Nephron progenitor cell (in vitro differentiated cells): ENCODE measurements at places on chromosomes 1 and 21.

GRCh38 chr1:65393347-65393746, 27.1 kb upstream of the LEPR start:
- DNase-seq = no peak

- DNase-seq = no peak
Measured at GRCh38 chr1:9039761-9040658, 13.8 kb upstream of the SLC2A7 start.

- DNase-seq = no peak
Measured at GRCh38 chr1:10160173-10160572, 50.2 kb upstream of the KIF1B start.

- DNase-seq = no peak
Measured at GRCh38 chr1:214952648-214953047, 129.9 kb upstream of the KCNK2 start.

- DNase-seq = no peak
Measured at GRCh38 chr1:109625176-109625575, 5.5 kb downstream of the AMPD2 start.

DNA sequence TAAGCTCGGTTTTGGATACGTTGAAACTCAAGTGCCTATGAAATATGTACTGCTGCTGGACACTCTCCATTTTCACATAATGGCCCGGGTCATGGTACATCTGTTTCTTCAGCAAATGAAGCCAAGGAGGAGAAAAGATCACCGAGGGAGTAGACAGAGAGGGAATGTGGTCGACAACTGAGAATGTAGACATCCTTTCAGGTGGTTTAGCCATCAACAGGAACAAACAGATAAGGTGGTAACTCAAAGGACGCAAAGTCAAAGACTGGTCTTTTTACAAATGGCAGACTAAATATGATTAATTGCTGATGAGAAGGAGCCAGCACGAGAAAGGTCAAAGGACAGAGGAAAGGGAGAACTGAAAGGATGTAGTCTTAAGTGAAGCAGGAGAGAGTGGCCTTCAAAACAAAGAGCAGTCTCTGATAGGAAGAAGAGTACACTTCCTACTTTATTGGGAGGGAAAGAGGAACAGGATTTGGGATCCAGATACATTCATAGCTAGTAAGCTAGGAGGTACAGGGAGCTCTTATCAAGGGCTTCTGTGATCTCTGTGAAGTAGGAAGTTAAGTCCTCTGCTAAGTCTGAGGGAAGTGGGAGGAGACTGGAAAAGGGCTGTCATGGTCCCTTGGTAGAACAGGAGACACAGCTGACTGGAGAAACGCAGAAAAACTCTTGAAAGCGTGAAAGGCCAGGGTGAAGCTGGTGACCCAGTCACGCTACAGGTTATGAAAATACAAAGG, 28.3 kb downstream of the NUP133 start:
- no peak for DNase-seq

DNA sequence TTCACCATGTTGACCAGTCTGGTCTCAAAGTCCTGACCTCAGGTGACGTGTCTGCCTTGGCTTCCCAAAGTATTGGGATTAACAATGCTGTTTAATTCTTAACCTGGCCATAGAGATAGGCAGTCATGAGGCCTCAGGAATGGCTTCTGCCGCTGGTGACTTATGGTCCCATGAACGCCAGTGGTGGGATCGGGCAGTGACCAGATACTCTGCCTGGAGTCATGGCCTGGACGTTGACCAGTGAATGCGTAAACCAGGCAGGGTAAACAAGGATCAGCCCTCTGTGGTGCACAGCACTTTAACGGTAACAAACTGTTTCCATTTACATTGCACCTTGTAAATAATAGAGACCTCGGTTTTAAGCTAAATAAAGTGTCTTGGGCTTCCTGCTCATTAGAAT, 23.0 kb downstream of the MTARC1 start:
- DNase-seq = no peak

DNA sequence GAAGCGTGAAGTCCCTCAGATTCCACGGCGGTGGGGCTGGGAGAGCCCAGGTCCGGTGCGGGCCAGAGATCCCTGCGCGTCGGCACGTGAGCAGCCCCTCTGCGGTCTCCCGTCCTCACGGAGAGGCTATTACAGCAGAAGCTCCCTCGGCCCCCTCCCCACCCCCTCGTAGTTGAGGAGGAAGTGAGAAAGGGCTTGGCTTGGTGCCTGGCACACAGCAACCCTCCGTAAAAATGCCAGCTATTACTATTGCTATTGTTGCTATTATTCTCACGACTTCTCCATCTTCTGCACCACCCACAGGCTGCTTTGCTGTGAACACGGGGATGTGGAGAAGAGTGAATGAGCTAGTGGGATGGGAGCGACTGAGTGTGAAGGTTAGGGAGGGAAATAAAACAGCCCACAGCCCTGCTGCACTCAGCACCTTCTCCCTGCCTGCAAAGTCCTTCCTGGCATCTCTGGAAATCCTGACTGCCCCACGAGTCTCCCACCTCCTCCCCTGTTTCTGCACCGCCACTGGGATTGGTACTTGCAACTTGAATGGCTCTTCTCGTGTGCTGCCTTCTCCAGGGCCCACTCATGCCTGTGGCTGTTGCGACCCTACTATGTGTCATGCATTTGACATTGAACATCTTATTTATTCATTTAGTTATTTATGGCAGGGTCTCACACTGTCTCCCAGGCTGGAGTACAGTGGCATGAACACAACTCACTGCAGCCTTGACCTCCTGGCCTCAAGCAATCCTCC, 26.6 kb downstream of the ZBTB18 start:
- no peak for DNase-seq

GRCh38 chr1:80722611-80723010, 1078.1 kb upstream of the ADGRL2 start:
- no peak for DNase-seq

GRCh38 chr1:9108056-9108665, 20.7 kb downstream of the GPR157 start:
- no peak for DNase-seq

DNA sequence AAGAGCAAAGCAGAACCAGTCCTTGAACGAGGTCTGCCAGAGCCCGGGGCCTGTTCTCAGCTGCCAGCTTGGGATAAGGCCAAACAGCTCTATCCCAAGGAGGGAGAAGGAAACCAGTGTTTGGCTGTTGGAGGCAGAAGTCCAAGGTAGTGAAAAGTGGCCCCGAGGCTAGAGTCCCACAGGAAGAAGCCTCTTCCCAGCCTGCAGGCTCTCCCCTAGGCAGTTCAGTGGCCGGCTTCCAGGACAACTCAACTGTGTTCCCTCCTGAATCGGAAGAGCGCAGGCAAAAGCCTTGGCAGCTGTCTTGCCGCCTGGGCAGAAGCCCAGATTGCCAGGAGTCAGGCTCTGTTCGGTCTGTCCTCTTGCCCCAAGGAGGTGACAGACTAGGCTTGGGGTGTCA, 19.3 kb downstream of the QSOX1 start:
- DNase-seq = no peak

GRCh38 chr1:76035053-76035452, 39.5 kb upstream of the ST6GALNAC3 start:
- DNase-seq = no peak

- no peak for DNase-seq
Measured at GRCh38 chr1:235473806-235474205, 30.4 kb downstream of the B3GALNT2 start.

DNA sequence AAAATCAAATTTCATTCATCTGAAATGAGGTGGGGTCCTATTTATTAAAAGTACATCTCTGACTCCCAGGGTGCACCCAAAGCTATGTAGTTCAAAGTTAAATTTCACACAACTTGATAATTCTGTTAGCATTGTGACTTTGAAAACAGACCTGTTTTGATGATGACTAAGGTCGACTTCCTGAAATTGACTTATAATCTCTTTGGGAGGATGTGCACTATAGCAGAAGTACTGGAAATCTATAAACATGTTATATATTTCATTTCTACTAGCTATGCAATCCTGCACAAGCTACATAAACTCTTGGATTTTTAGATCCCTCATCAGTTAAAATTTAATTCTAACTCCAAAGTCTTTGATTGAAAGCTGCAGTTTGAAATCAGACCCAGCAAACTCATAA, 507.6 kb downstream of the NEGR1 start:
- no peak for DNase-seq

DNA sequence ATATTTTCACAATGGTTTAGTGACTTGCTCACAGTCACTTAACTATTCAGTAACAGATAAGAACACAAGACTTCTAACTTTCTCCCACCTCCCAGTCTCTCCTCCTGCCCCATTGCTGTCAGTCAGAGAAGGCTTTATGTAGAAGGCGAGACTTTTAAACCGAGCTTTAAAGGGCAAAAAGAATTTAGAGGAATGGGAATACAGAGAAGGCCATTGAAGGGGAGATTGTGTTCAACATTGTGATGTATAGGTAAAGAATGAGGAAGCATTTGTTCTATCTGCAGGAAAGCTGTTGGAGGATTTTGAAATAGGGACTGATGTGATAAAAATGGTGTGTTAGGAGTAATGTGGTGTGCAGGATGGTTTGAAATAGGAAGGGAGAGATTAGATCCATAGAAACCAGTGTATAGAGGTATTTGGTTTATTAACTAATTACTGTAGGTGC, 7.3 kb downstream of the POU2F1 start:
- DNase-seq = no peak

DNA sequence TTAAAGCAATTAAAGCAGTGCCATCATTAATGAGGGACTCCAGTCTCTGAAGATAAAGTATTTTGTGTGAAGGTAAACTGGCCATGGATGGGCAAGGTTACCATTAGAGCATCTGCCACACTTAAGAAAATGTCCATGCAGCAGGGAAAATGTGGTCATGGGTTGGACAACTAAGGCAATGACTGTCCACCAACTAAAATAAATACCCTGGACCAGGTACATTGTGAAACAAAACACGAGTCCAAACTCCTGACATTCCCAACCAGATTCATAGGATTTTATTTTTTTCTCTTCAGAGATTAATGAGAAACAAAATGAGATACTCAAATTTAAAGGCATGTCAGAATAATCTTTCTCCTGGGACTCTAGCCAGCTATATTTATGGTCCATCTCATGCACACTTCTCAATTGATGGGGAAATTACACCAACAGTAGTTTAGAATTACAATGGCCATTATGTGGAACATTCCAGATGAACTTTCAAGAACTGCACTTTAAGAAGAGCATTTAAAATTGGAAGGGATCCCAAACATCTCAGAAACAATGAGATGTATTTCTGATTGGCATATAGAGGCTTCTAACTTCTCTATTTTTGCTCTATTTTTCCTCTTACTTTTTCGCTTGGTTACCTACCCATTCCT, 8.1 kb downstream of the GBP7 start:
- no peak for DNase-seq

GRCh38 chr1:91499904-91500755, 521 bp upstream of the CDC7 start:
- no peak for DNase-seq

DNA sequence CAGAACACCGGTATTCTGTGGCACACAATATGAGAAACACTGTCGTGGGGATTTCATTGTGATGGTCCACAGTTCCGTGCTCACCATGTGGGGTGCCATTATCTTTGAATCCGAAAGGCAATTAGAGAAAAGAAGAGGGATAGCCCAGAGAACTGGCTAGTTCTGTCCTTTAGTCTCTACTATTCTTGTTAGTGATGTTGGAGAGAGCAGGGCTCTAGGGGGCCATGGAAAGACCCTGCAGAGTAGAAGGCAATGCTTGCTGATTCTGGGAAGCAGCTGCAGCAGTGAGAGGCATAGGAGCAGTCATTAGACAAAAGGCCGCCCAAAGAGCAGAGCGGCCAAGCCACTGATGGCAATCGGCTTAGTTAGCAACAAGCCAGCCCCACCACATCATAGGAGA, 146.3 kb downstream of the TSEN15 start:
- no peak for DNase-seq

DNA sequence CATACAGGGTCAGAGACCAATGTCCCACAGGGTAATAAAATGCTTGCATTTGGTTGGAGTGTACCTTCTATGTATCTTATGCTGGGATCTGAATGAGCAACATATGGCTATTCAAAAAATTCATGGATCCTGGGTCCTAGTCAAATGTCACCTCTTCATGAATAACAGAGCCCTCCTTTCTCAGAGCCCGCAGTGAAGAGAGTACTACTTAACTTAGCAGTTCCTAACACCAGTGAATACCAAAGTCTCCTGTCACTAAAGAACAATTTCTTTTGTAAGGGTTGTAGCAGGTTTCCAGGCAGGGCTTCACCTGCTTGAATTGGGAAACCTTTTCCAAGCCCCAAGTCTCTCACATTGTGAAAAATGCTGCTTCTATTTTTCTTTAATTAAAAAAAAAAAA, 483.0 kb upstream of the DEPDC1 start:
- no peak for DNase-seq

DNA sequence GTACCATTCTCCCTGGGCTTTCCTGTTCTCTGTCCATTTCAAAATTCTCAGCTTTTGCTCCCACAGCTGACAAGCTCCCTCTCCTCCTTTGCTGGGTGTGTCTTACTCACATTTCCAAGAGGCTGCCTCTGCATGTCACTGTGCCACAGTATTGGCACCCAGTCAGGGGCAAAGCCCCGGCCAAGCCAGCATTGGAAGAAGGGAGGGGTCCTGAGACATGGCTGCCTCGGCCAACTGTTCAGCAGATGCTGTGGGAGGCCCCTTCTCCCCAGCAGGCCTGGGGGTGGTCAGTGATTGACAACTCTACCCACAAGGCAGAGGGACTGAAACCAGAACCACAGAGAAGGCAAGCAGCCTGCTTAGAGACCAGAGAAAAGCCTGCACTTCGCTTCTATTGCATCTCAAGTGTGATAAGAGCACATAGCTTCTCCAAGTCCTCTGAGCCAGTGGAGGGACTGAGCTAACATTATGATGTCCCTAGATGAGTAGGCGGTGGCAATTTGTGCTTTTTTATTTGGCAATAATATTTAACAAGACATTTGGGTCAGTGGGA, 294.1 kb downstream of the SIPA1L2 start:
- no peak for DNase-seq

- DNase-seq = no peak
Measured at GRCh38 chr1:62128745-62129144, 65.9 kb upstream of the L1TD1 start.

- no peak for DNase-seq
Measured at GRCh38 chr1:41870076-41870562, 48.6 kb downstream of the HIVEP3 start.

- DNase-seq = no peak
Measured at GRCh38 chr1:5615076-5615475, 377.1 kb downstream of the NPHP4 start.

- DNase-seq = no peak
Measured at GRCh38 chr1:54460861-54461387, 54.7 kb upstream of the SSBP3 start.

DNA sequence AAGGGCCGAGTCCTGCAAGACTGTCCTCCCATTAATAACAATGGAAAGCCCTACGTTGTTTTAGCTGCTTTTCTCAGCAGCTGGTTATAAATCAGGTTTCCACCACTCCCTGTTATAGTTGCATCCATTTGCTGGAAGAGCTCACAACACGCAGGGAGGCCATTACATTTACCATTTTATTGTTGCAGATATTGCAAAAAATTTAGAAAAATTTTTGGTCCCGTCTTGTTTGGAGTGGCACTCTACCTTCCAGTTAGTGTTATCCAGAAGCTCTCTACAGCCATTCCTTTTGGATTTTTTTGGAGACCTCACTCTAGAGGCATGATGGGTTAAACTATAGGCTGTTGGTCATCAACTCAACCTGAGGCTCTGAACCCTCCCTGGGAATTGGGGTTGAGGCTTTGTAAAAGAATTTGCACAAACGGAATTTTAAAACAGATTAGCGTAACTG, 1532.1 kb upstream of the TPTE start:
- no peak for DNase-seq
